H1 (cell line): ENCODE measurements at places on chromosomes 16 and 17.

DNA sequence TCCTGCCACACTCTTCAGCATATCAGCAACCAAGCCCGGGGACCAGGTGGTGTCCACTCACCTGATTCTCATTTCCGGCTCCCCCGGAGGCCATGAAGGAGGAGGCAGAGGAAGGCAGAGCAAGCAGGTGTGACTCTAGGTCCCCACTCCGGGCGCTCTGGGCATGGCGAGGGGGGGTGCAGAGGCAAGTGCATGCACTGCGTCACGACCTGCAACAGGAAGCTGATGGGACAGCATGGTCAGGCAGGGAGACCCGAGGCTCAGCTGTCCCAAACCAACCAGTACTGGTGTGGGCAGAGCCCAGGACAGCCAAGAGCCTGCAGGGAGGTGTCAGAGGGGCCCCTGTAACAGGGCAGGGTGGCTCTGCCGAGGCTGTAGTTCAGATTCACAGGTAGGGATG lies 2.1 kb upstream of the ENGASE start:
- H3K27me3 ChIP-seq: no peaks in the 10 kb centered on the region
- H3K4me3 ChIP-seq: no peak overlapping the region
- no peaks in the 10 kb centered on the region for H3K36me3 ChIP-seq

DNA sequence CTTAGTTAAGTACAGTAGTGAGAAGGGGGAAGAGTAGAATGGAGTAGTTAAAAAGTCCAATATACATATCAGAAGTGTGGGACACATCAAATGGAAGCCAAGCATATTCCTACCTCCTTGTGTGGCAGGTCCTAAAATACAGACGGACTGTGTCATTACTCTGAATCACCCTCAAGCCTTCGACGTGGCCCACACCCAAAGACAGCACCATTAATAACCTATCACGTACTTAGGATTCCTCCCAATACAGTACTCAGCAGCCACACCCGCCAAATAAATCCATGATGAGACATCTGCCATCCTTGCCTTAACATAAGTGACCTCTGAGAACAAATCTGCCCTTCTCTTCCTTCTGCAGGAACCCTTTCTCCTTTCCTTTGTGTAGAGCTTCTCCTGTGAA lies 38.9 kb downstream of the UBE2G1 start:
- H3K36me3 ChIP-seq: peaks cover 3% of the 10 kb centered on the region
- peaks cover 8% of the 10 kb centered on the region for H3K4me1 ChIP-seq
- H3K4me3 ChIP-seq: no peak overlapping the region
- H3K27ac ChIP-seq: no peak overlapping the region
- DNase-seq: no peak

DNA sequence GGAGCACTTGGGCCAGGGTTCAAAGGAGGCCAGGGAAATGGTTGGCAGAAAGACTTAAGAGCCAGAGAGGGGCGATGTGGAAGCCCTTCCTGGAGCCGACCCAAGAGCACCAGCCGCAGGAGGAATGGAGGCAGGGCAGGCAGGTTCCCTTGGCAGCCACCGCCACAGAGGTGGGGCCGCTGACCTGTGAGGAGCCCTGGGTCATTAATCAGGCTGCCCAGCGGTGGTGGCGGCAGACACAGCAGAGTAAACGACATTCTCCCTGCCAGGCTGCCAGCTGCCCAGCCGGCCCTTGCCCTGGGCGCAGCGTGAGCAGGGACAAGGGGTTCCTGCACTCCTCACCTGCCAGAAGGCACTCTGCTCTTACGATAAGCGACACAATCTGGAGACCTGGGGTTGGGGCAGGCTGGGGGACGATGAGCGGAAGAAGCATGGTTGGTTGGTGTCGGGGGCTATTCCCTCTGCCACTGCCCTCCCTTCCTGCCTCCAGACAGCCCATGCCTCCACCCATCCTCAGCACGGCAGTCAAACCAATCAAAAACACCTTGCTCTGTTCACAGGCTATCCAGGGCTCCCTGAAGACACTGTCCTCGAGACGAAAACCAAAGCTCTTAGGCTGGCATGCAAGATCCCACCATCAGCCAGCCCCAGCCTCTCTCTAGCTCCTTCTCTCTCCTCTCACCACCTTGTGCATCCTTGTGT lies 40.9 kb downstream of the PLXDC1 start:
- H3K27ac ChIP-seq: no peak overlapping the region
- no peaks in the 10 kb centered on the region for H3K36me3 ChIP-seq
- DNase-seq: no peak
- no peak overlapping the region for H3K4me3 ChIP-seq
- H3K27me3 ChIP-seq: no peaks in the 10 kb centered on the region

DNA sequence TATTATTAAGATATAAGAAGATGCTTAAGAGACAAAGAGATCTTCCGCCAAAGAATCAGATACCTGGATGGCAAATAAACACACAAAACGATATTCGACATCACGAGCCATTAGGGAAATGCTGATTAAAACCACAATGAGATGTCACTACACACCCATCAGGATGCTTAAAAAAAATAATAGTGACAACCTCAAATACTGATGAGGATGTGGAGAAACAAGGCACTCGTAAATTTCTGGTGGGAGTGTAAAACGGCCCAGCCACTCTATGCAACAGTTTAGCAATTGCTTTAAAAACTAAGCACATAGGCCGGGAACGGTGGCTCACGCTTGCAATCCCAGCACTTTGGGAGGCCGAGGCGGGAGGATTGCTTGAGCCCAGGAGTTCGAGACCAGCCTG lies 39.4 kb downstream of the TBC1D16 start:
- peaks cover 22% of the 10 kb centered on the region for H3K4me1 ChIP-seq
- DNase-seq: no peak
- no peak overlapping the region for H3K4me3 ChIP-seq

GRCh38 chr17:80982426-80982974 lies 9.1 kb upstream of the CHMP6 start:
- H3K4me1 ChIP-seq: no peaks in the 10 kb centered on the region; the same call in 1 of the 2 replicates
- H3K27me3 ChIP-seq: peaks cover 3% of the 10 kb centered on the region
- no peak for DNase-seq
- no peak overlapping the region for H3K27ac ChIP-seq
